ENCODE measurements at places on chromosomes 6 and 20. TPM values are rescaled to one million over a fixed set of nuclear protein-coding genes. Genes with fewer than 3 reads are reported as not detected.

THBS2 gene
- 3.3 TPM for total RNA-seq

TREM2 gene
- total RNA-seq: 7.9 TPM

TRIM31 gene
- total RNA-seq: not detected

BMP5 gene
- total RNA-seq: not detected

Data from airway epithelial cell (primary cell).